ENCODE measurements at places on chromosomes 1 and 21. TPM values are rescaled to one million over a fixed set of nuclear protein-coding genes. Genes with fewer than 3 reads are reported as not detected.

DNA sequence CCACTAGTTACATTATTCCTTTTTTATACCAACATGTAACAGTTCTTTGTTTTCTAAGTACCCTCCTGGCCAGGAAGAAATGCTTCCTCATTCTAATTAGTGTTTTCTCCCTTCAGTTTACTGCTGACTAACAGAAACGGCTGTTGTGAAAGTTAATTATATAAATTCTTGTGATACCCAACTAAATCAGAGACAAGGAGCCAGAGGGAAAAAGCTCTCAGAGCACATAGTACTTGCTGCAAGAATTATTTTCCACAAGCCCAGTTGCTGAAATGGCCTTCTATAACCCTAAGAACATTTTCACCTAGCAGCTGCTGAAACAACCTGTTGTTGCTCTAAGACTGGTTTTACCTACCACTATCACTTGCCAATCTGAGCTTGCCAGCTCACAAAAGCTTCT lies 82.4 kb downstream of the FAF1 start:
- DNase-seq: no peak

- DNase-seq: no peak
Observed at GRCh38 chr1:227709451-227709850, 25.7 kb downstream of the JMJD4 start.

- no peak for DNase-seq
Observed at GRCh38 chr1:18158714-18159113, 51.1 kb downstream of the IGSF21 start.

GRCh38 chr1:194230351-194231144 lies 1044.1 kb upstream of the B3GALT2 start:
- DNase-seq: no peak

Gene CDK18
- total RNA-seq: 27.1 TPM

GRCh38 chr1:18390953-18391352 lies 89.8 kb upstream of the KLHDC7A start:
- DNase-seq: no peak

Gene VTCN1
- not detected for total RNA-seq

Gene KCNA2
- 0.77 TPM for total RNA-seq

Gene TIE1
- 170 TPM for total RNA-seq

DNA sequence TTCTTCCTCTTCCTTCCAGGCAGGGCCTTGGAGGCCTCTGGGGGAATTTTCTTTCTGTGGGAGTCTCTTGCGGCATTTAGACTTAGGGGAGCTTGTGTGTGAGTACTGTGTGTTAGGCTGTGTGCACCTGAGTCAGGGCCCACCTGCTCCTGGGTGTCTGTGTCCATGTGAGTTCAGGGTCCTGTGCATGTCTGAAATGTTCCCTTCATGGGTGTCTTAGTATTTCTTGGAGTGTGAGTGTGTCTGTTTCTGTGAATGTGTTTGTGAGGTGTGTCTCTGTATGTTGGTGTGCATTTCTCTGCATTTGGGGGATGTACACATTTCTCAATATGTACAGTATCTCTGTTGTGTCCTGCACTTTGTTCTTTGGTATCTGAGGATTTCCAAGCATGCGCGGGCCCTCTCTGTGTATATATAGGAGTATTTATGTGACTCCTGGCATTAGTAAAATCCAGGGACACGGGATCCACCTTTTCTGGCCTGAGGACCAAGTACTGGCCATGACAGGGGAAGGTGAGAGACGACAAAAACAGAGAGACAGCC lies 2.4 kb downstream of the TFAP2E start:
- DNase-seq: no peak

Gene POU3F1
- 1.0 TPM for total RNA-seq

- no peak for DNase-seq
Observed at GRCh38 chr1:219629296-219629880, 16.5 kb upstream of the ZC3H11B start.

- no peak for DNase-seq
Observed at GRCh38 chr1:23366598-23366997, 3.0 kb downstream of the ZNF436 start.

All from upper lobe of left lung (tissue), 6 donors.